ENCODE measurements at places on chromosomes 6 and 20.

GRCh38 chr6:117557951-117558350 lies 44.4 kb downstream of the GOPC start:
- DNase-seq: no peak

- no peak for DNase-seq
Measured at GRCh38 chr6:85323435-85324040, 126.3 kb upstream of the NT5E start.

DNA sequence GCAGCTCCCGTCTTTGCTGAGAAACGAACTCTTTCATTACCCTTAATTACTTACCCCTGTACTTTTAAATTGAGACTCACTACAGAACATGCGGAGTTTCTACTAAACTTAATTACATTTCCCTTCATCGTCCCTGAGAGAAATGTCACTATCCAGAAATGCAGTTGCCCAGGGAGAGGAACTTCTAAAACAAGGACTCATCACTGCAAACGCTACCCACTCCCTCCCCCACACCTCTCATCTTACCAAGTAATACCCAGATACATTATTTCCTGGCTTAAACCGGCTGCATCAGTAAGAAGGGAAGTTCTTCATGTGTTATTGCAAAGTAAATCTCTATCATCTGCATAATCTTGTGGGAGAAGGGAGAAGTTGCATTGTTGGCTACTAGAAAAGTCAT lies 138.3 kb downstream of the IPCEF1 start:
- no peak for DNase-seq

GRCh38 chr20:63499338-63499969 lies 571 bp upstream of the EEF1A2 start:
- no peak for DNase-seq

GRCh38 chr20:35541118-35541782 lies 628 bp upstream of the ERGIC3 start:
- DNase-seq: no peak

DNA sequence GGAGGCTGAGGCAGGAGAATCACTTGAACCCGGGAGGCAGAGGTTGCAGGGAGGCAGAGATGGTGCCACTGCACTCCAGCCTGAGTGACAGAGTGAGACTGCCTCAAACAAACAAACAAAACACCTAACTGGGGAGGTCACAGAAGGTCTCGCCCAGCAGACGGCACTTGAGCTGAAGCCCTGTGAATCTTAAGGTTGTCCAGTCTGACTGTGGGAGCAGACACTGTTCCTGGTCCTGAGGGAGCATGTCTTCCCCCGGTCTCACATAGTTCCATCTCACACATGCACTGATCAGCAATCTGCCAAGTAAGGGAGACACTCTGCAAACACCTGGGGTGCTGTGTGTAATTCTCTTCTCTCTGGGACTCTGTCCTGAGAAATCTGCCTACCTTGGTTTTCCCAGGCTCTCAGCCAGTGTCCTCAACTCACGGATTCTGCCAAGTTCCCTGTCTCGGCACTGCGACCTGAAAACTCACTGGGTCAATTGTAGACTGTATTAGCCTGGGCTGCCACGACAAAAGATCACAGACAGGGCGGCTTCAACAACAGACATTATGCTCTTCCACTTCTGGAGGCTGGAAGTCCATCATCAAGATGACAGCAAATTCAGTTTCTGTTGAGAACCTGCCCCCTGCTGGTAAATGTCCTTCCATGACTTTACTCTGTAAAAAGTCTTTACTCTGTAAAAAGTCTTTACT lies 94.3 kb downstream of the JPH2 start:
- no peak for DNase-seq

DNA sequence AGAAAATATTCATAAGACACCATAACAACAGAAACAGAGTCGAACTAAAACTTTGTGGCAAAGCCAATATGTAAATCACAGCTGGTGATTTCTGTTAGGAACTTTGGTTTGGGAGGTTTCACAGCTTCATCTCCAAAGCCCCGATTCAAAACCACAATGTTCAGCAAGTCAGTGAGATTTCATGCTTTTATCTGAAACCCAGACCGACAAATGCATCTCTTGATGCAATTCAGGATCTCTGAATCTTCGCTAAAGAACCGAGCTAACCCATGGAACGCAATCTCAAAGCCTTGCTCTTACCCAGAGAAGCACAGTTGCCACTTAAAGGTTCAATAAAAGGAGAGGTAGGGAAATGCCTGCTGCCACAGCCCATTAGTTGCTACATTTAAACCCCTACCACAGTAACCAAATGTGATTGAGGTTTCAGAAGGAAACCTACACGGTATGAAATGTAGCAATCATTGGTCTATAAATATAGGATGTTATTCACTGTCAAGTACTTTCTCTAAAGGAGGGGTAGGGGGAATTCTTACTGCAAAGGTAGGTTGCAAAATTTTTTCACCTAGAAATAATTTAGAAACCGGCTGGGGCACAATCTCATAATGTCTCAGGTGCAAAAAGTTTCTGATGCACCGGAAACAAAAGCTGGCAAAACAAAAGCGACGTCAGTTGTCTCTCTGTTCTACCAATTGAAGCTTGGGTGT lies 381.0 kb upstream of the ARID1B start:
- DNase-seq: no peak

DNA sequence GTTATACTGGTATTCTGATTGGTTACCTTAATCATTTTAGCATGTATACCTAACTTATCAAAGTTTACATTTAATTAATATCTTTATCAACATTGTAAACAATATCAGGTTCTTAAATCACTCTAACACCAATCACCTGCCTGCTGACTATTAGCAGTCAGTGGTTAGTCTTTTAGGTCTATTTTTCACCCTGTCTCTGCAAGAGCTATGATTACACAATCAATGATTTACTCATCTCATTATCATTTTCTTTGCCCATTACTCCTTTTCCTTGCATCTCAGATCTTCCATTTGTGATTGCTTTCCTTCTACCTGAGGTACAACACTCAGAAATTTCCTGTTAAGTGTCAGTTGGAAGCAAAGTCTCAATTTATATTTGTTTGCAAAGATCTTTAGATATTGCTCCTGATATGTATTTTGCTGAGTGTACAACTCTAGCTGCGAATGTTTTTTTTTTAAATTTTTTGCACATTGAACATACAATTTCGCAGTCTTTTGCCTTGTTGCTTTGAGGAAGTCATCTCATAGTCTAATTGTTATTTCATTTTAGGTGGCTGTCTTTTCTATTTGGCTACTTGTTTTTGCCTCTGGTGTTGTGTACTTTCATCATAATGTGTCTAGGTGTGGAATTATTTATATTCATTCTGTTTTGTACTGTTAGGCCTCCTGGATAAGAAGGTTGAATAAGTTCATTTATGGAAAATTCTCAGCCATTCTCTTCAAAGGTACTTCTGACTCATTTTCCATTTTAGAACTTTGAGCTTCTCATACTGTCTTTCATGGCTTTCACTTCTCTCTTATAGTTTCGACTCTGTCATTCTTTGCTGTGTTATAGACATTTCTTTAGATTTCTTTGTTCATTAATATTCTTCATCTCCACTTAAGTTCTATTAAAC lies 104.9 kb upstream of the CEP162 start:
- DNase-seq: no peak

- no peak for DNase-seq
Measured at GRCh38 chr20:57398231-57398821, 7.1 kb downstream of the RBM38 start.

GRCh38 chr6:170152124-170152926 lies 138.6 kb downstream of the DLL1 start:
- no peak for DNase-seq

DNA sequence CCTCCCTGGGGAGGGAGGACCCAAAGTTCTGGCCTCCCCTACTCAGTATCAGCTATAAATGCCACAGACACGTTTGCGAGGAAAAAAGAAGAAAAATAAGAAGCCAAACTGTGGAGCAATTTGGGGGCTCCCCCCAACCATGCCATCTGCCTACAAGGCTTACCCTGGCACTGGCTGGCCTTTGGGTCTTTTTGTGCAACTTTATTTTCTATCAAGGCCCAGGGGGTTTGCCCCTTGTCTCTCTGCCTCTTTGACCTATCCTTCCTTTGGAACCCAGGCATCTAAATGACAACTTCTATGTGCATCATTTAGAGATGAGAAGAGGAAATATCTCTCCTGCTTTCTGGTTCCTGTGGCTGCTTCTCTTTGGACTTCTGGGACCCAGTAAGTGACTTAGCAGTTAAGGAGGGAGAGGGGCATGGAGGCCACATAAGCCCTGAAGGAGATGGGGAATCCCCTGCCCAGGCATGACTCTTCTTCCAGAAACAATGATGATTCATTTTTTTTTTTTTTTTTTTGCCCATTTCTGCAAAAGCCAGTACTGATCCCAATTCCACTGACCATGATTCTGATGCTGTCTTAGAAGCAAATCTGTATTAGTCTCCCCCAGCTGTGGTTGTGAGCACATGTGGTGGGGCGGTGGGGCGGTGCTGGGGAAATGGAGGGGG lies at the start of gene MUC22:
Gene MUC22 (plus strand): TSS at position 82 of the 668 bp plus-strand sequence. CDS start 233 bp downstream, at position 315.
- DNase-seq: no peak

- no peak for DNase-seq
Measured at GRCh38 chr6:30885999-30886896, 1.9 kb downstream of the DDR1 start.

DNA sequence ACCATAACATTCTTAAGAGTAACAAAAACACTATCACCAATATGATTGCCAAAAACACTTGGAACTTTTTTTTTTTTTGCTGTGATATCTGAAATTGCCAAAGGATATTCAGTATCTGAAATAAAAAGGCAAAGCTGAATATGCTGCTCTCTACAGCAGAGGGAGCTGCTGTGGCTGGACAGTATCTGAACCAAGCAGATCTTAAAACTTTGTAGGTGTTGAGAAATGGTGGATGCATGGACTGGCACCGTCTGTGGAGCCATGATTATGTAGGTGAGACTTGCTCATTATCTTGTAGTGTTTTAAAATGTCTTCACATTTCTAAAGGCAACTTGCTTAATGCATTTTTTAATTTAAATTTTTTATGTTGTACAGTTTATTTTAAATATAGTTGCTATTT lies 9.2 kb downstream of the PDCD2 start:
- no peak for DNase-seq

All from cortex of kidney (tissue), 1 donor.